Keratinocyte (primary cell): ENCODE measurements at places on chromosomes 2 and 18. TPM values are rescaled to one million over a fixed set of nuclear protein-coding genes. Genes with fewer than 3 reads are reported as not detected.

- H3K36me3 ChIP-seq = no peaks in the 10 kb centered on the region
- H3K4me3 ChIP-seq = no peak overlapping the region
- DNase-seq = no peak
- H3K27ac ChIP-seq = no peak overlapping the region
These were observed 527.6 kb upstream of the ZEB2 start for GRCh38 chr2:145047554-145047953.

TRIM43 gene
- not detected in 3 replicates for polyA plus RNA-seq

DNA sequence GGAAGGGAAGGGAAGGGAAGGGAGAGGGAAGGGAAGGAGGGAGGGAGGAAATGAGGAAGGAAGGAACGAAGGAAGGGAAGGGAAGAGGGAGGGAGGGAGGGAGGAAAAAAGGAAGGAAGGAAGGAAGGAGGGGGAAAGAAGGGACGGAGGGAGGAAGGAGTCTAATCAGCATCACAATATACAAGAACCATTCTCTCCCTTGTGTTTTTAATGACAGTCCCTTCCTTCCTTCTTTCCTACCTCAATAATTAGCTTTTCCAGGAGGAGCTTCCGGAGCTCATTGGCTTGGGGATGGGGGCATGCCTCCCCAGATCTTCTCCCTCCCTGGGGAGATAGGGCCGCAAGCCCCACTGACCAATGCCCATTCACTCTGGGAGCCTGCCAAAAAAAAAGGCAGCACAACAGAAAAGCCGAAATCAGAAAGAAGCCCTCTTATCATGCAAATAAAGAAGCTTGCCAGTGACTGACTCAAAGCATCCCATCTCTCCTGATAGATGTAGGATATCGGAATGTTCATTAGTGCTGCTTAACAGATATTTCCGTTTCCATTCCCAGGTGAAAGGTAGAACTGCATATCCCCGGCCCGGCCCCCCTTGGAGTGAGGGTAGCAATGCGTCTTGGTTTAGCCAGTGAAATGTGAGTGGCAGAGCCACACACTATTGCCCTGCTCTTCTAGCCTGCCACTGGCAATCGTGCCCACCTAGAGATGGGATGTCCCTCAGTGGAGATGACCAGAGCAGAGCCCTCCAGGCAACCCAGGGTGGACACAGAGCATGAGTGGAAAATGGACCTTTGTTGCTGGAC is 17.8 kb upstream of the SMAD7 start:
- no peaks in the 10 kb centered on the region for H3K27me3 ChIP-seq
- H3K36me3 ChIP-seq = no peaks in the 10 kb centered on the region
- H3K4me3 ChIP-seq = no peak overlapping the region
- no peak overlapping the region for H3K27ac ChIP-seq
- peaks cover 4% of the 10 kb centered on the region for H3K4me1 ChIP-seq

TBC1D8 gene
- 10.4 to 13.8 TPM (median 12.6 TPM) in 3 replicates for polyA plus RNA-seq

GRCh38 chr2:109279243-109279860 is 150.3 kb downstream of the SH3RF3 start:
- H3K4me1 ChIP-seq = no peaks in the 10 kb centered on the region
- H3K36me3 ChIP-seq = no peaks in the 10 kb centered on the region
- DNase-seq = no peak
- H3K4me3 ChIP-seq = no peak overlapping the region
- no peak overlapping the region for H3K27ac ChIP-seq
- H3K27me3 ChIP-seq = peaks cover 33% of the 10 kb centered on the region

GRCh38 chr2:6310256-6311215 is 555.2 kb downstream of the CMPK2 start:
- no peaks in the 10 kb centered on the region for H3K27me3 ChIP-seq
- no peak for DNase-seq
- H3K4me3 ChIP-seq = no peak overlapping the region
- no peaks in the 10 kb centered on the region for H3K36me3 ChIP-seq

- no peaks in the 10 kb centered on the region for H3K27me3 ChIP-seq
These were observed 1466.3 kb downstream of the DPP10 start for GRCh38 chr2:115908731-115909130.

KIAA2012 gene
- polyA plus RNA-seq = not detected in 3 replicates

DNA sequence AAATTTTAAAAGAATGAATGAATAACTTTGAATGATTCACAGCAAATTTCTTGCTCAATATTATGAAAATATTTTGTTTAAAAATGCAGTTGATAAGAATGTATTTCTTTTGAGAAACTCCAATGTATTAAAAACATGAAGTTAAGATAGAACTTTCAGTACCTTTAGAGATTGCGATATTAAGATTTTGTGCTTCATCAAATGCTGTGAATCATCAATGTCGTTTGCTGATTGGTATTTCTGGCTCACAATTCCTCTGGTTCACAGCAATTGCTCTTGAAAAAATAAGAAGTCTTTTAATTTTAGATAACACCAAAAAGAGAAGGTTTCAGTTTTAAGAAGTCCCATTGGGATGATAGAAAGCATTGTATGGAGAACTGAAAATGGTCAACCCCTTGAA is 228.7 kb downstream of the IKZF2 start:
- H3K27me3 ChIP-seq = no peaks in the 10 kb centered on the region
- H3K4me3 ChIP-seq = no peak overlapping the region
- H3K36me3 ChIP-seq = no peaks in the 10 kb centered on the region
- DNase-seq = no peak
- peaks cover 9% of the 10 kb centered on the region for H3K4me1 ChIP-seq
